Stimulated activated effector memory CD8-positive, alpha-beta T cell treated with anti-CD3 and anti-CD28 coated beads, Interleukin-12 subunit alpha, Interleukin-12 subunit beta, amount 100 ng/mL, for 72 hours (primary cell): ENCODE measurements at places on chromosomes 1 and 21.
A peak's percentile ranks its signal among the peaks of the same experiment; 100 is the strongest.

DNA sequence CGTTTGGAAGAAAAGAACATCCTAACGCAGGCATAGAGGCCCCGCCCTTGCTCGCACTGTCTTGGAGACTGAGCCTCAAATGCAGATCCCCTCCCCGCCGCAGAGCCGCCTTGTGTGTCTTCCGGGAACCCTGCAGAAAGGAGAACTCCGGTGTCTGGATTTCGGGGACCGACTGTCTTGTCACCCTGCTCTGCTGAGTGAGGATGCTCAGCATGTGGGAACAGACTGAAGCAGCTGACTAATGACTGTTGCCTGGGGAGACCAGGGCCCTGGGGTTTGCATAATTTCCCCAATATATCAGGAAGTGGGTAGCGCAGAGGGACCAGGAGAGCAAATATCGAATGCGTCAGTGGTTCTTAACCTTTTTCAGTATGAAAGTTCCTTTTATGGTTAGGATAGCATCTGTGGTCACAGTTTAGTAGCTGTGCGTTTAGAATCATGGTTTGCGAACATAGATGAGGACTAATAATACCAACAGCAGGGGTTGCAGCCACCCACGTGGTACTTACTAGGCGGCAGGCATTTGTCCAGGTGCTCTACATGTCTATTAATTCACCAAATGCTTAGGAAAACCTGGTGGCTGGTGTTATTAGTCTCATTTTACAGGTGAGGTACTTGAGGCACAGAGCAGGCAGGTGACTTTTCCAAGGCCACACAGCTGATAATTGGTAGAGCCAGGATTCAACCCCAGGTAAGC is 14.3 kb downstream of the GPR137B start:
- DNase-seq = peak; percentile 80

DNA sequence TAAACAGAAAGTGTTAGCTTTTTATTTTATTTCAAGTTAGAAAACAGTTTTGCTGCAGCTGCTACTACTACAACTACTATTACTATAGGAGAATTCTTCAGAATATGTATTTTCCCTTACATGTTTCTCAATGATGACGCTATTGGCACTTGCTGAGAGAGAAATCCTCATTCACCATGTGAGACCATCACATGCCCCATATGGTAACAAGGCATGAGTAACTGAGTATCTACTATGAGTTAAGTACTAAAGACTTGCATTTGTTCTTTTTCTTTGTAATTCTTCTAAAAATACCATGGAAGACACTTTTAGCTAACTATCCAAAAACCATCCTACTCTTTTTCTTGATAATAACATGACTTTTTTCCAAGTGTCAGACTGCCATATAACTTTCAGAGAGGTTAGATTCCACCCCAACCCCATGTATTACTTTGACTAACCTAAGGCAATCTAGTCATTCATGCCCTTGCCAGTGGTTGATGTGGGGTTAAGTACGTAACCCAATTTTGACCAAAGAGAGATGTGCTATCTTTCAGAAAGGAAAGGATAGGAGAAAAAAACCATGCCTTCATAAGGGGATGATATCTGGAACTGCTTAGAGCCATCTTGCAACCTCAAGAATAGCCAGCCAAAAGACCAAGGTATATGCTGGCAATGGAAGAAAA is 42.9 kb downstream of the COP1 start:
- DNase-seq = peak; percentile 53

- DNase-seq = no peak
These were observed 28.5 kb downstream of the COA7 start for GRCh38 chr1:52669696-52670095.

DNA sequence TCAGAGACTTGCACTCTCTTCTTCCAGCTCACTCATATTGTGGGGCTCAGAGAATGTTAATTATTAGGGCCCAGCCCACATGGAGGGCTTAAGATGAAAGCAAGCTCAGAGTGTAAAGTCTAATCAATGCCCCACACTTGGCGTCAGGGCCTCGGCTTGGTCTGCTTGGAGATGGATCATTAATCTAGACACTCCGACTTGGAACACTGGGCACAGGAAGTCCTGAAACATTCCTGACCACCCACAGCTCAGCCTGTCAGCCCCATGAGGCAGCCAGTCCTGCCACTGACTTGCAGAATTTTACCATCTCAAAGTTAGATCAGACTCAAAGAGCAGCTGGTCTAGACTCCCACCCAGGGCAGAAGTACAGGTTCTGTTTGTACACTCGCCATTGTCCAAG is 69.8 kb upstream of the TRABD2B start:
- DNase-seq = no peak

- no peak for DNase-seq
These were observed 16.3 kb downstream of the ABCD3 start for GRCh38 chr1:94434365-94435045.

- DNase-seq = no peak
These were observed 3.6 kb upstream of the NFIA start for GRCh38 chr1:61078618-61079295.

DNA sequence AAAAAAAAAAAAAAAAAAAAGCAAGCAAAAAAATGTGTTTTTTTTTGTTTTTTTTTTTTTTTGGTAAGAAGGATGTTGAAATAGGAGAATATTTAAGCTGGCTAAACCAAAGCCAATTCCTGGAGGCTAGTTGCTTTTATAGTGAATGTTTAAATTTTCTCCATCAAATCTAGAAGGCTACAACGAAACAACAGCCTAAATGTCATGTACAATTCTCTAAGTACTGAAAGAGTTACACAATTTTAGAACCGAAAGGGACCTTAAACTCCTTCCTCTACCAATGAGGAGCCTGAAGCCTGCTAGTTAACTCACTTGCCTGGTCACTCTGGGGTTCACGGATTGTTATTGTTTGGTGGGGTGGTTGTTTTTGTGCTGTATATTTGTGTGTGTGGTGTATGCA is 3.5 kb downstream of the WLS start:
- no peak for DNase-seq

DNA sequence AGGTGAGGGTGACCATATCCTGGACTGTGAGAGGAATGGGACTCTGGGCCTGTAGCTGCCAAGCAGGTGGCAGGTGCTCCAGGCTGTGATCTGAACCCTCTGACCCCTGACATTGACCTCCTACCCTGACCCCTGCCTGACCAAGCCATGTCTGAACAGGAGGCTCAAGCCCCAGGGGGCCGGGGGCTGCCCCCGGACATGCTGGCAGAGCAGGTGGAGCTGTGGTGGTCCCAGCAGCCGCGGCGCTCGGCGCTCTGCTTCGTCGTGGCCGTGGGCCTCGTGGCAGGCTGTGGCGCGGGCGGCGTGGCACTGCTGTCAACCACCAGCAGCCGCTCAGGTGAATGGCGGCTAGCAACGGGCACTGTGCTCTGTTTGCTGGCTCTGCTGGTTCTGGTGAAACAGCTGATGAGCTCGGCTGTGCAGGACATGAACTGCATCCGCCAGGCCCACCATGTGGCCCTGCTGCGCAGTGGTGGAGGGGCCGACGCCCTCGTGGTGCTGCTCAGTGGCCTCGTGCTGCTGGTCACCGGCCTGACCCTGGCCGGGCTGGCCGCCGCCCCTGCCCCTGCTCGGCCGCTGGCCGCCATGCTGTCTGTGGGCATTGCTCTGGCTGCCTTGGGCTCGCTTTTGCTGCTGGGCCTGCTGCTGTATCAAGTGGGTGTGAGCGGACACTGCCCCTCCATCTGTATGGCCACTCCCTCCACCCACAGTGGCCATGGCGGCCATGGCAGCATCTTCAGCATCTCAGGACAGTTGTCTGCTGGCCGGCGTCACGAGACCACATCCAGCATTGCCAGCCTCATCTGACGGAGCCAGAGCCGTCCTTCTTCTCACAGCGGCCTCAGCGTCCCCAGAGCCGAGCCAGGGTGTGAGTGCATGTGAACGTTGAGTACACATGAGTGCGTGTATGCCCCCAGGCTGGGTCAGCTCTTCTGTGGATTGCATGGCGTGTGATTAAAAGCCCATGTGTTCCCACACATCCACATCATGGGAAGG is 3.1 kb downstream of the TMEM125 start:
- no peak for DNase-seq

DNA sequence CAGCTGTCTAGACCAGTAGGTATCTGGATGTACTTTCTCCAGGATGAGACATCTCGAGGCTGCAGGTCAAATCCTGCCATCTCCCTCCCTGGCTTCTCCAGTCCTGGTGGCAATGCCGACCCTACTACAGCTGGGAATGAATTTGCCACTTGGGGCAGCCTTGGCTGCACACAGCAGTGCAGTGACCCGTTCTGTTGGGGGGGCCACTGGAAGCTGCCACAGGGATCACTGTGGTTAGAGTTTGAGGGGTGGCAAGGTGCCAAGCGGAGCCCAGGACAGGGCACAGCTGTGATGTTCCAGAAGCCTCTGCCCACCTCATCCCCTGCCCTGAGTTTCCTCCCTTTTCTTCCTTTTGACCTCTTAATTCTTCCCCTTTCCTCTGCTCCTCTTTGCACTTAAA is 17.1 kb downstream of the COL6A2 start:
- no peak for DNase-seq

DNA sequence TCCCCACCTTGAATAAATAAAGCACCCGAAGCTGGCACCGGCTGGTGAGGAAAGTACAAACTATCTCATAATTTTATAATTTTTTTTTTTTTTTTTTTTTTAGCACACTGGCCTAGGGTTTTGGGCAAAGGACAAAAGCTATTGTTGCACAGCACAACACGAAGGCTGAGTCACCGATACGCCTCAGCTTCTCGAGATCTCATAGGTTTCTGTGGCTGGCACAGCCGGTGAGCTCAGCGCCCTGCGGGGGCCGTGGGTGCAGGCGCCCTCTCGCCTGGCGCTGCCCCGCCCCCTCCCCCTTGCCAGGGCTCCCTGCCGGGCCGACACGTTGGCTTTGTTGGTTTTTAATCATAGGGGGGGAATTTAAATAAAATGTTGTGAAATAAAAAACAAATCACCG is 17.2 kb downstream of the CASZ1 start:
- no peak for DNase-seq

DNA sequence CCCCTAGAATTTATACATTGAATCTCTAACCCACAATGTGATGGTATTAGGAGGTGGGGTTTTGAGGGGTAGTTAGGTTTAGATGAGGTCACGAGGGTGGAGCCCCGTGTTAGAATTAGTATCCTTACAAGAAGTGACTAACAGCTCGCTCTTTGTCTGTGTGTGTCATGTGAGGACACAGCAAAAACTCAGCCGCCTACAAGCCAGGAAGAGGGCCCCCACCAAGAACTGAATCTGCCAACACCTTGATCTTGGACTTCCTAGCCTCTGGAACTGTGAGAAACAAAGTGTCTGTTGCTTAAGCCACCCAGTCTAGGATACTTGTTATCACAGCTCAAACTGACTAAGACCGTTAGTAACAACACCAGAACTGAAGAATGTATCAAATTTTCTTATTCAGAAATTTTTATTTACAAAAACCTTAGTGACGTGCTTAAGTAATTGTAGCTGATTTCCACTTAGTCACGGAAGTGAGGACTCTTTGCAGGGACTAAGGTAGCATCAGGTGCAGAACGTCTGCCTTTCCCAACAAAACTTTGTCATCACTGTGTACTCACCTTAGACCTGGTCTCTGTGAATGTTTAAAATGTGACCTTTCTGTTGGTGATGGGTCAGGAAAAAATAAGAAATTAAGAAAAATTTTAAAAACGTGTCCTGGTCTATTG is 24.5 kb upstream of the LRRC8C start:
- DNase-seq = peak; percentile 82

DNA sequence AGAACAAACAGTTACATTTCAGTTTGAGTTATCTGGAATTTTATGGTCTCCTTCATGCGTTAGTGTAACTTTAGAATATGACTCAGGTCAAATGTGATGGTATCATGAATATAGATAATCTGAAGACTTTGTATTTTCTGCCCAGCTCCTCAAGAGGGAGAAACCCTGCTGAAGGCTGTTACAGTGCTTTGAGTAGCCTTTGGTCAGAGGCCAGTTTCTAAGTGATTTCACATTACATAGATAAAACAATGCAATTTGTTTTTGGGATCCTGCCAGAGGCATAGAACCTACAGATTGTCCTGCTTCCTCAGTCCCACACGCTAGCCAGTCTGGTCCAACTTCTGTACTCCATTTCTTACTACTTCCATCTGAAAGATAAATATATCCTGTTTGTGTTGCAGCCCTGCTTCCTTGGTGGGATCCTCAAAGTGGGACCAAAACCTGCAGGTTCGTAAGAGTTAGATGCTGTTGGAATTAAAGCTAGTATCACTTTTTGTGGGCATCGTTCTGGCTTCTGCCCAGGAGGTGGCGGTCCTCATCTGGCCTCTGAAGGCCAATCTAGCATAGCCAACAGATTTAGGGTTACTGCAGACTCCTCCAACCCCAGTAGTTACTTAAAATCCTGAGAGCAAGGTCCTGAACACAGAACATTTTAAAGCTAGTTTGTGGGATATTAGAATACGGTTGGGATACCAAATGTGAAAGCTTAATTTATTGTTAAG is 645.8 kb upstream of the USP24 start:
- no peak for DNase-seq

GRCh38 chr1:22857661-22858060 is 115.0 kb downstream of the LACTBL1 start:
- DNase-seq = no peak

GRCh38 chr1:78291418-78291817 is 199.4 kb upstream of the PTGFR start:
- DNase-seq = no peak

DNA sequence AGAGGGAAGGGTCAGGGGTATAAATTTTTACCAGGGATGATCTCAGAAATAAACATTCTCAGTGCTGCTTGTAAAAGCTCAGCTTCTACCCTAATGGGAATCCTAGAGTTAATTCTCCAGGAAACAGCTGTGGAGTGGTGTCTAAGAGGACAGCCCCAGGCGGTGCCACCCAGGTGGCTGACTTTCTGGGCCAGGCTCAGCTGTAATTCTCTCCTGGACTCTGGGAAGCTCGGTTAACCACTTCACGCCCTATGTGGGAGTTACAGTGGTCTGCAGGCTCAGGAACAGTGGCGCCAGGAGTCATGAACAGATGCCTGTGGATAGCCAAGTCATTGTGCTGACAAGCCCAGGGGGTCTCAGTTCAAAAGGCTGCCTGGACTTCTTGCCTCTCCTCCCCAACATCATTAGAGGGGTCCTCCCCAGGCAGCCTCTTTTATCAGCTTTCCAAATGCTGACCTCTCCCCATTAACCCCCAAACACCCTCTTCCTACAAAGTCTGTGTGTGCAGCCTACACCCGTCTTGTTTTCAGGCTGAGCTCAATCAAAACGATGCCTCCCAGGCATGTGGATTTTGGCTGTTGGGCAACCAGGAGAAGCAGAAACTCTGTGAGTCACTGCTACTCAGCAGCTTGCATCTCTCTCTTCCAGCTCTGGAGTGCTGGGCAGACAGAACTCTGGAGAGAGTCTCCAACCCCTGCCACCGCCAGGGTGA is 1.2 kb downstream of the HHIPL2 start:
- no peak for DNase-seq

GRCh38 chr1:81435175-81435574 is 365.6 kb upstream of the ADGRL2 start:
- DNase-seq = no peak

- no peak for DNase-seq
These were observed 139.7 kb upstream of the BEND5 start for GRCh38 chr1:48916130-48917069.

DNA sequence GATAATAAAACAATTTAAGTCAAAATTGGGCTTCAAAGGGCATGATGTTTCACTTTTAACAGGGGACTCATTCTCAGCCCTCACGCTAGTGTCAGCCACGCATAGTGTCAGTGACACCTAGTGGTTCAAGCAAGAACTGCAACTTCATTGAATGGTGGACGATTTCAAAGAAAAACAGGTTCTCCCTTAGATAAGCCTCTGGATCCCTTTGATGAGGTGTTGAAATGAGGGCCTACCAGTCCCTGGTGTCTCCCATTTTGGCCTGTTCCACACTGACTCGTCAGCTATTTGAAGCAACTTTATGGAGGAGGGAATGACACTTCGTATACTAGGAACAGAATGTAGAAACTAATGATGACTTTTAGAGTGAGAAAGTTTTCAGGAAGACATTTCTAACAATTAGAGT is 56.2 kb downstream of the FCRL5 start:
- peak; percentile 29 for DNase-seq

- no peak for DNase-seq
These were observed 28.0 kb upstream of the PLEKHG5 start for GRCh38 chr1:6519491-6519934.
